ENCODE measurements at places on chromosomes 13 and 19. TPM values are rescaled to one million over a fixed set of nuclear protein-coding genes. Genes with fewer than 3 reads are reported as not detected.

- DNase-seq = peak; percentile 19
Measured at GRCh38 chr13:110415669-110416068, 108.6 kb downstream of the COL4A2 start.

DNA sequence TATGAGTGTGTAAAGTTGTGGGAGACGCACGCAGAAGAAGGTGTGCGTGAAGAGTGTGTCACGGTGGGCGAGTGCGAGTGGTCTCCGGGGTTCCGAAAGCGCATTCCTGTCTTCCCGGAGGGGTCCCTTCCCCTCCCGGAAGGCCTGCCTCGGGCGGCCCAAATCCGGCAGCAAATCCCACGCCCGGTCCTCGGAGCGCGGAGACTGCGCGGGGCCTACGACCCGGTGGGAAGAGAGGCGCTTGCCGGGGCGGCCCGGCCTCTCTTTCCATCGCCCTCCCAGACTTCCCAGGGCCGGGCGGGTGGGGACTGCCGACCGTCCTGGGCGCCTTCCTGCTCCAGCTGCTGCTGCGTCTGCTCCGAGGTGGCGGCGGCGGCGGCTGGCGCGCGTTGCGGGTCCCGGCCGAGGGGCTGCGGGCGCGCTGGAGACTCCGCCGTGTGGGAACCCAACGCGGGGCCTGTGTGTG lies 2.1 kb downstream of the ZIC5 start:
- DNase-seq = peak; percentile 15

DNA sequence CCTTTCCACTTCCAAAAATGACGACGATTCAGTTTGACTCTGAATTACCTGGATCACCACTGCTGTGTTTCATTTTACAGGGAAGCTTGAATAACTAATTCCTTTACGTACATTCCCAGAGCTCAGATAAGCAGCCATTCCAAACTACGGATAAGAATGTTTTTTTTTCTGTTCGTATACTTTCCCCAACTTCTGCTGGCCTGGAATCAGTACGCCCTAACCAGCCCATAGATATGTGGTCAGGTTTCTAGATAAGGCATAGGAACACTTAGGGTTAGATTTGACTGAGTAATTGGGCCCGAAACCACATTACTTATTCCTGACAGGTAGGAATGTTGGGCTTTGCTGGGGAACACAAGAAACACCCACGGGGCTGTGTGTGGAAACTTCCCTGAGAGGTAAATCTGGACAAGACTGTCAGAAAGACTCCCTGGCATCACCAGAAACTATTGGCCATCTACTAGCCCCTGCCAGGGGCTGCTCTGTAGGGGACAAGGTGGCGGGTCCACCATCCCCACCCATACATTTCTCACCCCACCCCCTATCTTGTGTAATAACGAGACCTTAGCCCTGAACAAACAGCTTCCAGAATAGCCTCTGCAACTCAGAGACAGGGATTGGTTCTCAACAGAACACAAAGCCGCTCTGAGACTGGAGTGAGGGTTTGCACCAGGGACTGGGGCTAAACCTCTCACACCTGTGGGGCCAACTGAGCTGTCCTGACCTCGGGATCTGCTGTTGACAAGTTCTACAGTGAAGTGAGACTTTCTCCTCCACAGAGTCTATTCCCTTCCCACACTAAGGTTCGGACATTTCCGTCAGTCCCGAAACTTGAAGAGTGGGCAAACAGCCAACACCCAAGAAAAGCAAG lies 15.6 kb downstream of the RHPN2 start:
- no peak for DNase-seq

Gene WDR62
- total RNA-seq = 13.1 TPM

Gene RNF225
- not detected for total RNA-seq

Gene N4BP2L1
- total RNA-seq = 4.8 TPM

Gene IL12RB1
- total RNA-seq = 0.53 TPM

Gene LCP1
- total RNA-seq = 12.8 TPM

Data from colonic mucosa (tissue), 4 donors.